Activated naive CD8-positive, alpha-beta T cell treated with anti-CD3 and anti-CD28 coated beads, Interleukin-2, amount 50 U/mL, for 24 hours (primary cell): ENCODE measurements at places on chromosomes 11 and 22.

DNA sequence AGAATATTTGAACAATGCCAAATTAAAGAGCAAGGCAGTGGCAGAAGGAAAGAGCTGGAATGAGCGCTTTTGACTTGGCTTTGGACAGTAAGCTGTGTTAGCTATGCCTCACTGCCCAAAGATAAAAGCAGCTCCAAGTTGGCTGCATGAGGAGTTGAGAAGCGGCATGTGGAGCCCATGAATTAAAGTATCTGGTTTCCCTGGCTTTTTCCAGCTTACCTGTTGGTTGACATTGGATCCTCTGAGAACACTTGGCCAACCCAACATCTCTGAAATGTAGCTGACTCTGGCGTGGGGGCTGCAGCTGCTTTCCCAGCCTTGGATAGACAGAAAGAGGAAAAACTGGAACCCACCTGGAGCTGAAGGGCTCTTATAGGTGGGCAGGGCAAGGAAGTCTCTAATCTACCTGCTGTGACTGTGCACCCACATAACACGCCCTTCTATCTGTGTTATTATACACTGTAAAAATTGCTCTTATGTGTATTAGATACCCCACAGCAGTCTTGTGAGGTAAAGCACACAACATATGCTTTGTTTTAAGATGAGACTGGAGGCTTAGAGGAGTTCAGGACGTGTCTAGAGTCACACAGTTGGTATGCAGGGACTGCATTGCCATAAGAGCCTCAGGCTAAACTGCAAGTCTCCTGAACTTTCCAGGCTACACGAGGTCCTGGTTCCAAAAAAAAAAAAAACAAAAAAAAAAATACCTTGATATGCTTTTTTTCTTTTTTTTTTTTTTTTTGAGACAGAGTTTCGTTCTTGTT lies 5.8 kb downstream of the UBASH3B start:
- no peak for DNase-seq

GRCh38 chr11:5196067-5196466 lies 4.4 kb downstream of the OR51V1 start:
- DNase-seq = no peak

GRCh38 chr11:124944565-124944964 lies 8.7 kb upstream of the HEPACAM start:
- DNase-seq = no peak

- DNase-seq = no peak
Observed at GRCh38 chr11:115222863-115223530, 281.2 kb downstream of the CADM1 start.

DNA sequence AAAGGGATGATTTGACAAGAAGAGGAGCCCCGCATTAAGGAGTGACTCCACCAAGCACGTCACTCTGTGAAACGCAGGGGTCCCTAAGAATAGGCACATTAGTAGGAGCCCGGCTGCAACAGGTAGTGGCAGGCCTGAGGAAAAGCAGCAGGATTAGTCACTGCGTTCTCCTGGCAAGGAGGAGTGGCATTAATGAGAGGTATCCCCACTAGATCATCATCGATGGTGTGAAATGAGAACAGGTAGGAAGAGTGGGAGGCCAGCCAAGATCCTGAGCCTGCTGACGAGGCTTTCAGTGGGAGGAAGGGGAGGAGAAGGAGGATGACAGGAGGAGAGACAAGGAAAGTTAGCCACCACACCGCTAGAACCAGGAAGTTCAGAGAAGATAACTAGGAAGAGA lies 38.6 kb downstream of the NRXN2 start:
- DNase-seq = no peak

DNA sequence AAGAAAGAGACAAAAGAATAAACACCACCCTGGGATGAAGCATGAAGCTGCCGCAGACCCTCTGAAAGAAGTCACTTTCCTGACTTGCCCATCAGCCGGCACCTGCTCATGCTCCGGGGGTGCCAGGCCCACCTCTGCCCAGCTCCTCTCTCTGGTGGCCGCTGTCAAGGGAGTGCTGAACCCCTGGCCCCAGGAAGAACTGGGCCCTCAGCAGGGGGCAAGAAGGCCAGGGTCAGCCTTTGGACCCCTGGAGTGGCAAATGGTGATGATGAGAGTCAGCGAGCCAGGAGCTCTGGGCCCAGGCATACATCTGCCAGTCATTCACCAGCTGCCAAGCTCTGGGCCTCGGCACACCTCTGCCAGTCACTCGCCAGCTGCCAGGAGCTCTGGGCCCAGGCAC lies 17.4 kb downstream of the TTLL8 start:
- DNase-seq = no peak

- no peak for DNase-seq
Observed at GRCh38 chr11:35978183-35978582, 34.3 kb downstream of the LDLRAD3 start.

DNA sequence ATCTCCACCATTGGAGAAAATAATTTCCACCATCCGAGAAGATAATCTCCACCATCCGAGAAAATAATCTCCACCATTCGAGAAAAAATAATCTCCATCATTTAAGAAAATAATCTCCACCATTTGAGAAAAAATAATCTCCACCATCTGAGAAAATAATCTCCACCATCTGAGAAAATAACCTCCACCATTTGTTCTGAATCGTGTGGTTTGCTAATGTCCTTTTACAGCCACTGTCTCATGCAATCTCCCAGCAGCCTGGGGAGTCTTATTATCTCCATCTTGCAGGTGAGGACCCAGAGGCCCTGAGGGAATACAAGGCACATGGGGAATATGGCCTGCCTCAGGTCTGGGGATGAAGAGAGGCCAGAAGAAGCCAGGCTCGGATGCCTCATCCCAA lies 54.1 kb upstream of the TCF20 start:
- DNase-seq = no peak

- no peak for DNase-seq
Observed at GRCh38 chr11:72773291-72773690, 20.6 kb downstream of the STARD10 start.

DNA sequence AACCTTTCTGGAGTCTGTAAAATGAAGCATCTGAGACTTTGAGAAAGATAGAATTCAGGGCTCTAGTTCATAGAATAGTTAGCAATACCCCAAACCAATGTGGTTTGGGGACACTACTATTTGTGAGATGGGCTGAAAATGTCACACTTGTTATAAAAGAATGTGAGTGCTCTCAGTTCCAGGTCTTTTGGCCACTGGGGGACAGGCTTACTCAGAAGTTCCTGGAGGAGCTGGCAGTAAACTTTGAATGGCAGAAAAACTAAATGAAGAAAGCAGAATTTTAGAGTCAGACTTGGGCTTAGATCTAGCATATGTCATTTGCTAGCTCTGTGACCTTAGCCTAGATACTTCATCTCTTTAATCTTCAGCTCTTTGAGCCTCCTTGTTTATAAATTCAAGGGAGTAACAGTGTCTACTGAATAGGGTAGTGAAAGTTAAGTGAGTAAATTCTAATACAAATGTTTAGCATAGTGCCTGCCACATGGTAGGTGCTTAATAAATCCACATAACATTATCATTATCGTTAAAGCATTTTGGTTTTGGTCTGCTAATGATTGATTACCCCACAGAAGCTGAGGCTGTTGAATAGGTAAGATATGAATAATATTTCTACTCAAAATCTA lies 3.7 kb downstream of the LYVE1 start:
- DNase-seq = no peak

GRCh38 chr22:39480557-39480956 lies 21.5 kb upstream of the MIEF1 start:
- no peak for DNase-seq

DNA sequence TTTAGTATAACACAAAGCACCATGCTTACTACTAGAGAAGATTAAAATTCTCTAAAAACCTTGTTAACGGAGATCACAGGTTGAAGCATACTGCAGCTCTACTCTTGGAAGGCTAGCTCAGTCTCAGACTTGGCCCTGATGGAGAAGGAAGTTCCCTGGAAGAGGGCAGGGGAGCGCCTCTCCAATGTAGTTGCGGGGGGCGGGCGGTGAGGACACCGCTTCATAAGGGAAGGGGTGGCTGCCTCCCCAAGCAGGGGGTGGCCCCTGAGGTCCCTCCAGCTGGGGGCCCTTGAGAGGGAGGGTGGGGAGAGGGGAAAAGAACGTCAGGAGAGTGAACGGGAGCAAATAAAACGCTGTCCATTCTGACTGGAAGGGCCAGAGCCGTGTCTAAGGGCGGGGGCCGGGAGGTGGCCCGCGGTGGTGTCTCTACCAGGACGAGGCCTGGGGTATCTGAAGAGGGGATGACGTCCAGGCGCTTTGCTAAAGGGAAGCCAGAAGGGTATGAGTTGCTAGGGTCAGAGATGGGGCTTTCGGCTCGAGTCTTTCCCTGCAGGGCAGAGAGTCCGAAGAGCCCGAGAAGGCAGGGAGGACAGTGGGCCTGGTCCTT lies 553 bp upstream of the USP47 start:
- no peak for DNase-seq

DNA sequence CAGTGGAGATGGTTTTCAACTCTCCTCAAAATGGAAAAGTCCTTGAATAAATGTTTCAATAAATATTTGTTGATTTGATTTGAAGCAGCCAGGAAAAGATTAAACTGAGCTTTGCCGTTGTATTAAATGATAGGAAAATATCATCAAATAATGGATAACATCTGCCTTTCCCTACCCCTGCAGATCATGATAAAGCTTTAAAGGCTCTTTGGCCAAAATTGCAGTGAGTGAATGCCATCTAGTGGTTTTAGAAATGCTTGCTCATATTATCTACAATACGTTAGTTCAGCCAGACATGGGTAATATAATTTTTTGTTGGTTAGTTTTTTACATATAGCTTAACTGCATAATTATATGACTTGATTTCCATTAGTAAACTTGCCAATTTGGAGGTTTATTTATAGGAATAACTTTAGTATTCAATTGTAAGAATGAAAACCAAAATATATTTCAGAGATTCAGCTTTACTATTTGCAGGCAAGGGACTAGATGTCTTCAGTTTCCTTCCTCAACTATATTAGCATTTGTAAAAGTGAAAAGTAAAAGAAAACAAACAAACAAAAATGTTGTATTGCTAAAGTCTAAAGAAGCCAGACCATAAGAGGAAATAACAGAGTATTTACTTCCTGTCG lies 159.2 kb downstream of the MSANTD4 start:
- no peak for DNase-seq

DNA sequence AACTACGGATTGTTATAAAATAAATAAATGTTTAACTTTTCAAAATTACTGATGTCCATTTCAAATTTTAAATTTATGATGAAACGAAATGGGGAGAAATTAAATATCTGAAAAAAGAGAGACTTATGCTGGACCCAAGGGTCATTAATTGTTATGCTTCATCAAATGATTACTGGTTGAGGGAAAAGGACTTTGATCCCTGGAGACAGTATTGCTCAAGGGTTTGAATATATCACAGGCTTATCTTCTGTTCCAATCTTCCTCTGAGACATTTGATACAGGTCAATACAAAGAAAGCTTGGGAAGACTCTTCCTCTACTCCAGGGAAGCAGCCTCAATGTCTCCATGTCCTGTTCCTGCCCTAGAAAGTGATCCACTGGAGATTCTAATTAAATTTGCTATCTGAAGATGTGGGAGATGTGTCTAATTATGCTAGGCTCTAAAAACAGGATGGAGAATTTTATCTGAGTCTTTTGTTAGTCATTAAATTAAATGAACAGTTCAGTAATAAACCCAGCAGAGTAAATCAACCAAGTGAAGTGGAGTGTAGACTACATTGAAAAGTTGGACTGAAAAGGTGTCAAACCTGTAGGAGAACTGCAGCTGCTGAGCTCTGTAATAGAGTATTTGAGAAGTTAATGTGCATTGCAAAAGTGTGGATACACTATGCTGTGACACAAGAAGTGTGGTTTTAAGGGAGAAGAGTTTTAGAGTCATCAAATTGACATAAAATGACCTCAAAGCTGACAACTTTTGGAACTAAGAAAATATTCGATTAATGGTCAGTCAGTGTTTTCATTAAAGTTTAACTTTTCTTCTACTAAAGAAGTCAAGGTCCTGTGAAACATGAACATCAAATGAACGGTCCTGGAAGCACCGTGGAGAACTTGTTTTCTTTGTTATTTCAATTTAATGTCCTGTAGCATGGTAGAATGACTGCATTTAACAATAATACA lies 623.7 kb upstream of the CCDC90B start:
- no peak for DNase-seq

- DNase-seq = no peak
Observed at GRCh38 chr11:133491680-133492383, 40.5 kb downstream of the OPCML start.

- no peak for DNase-seq
Observed at GRCh38 chr11:36447514-36447913, 62.6 kb downstream of the TRAF6 start.

DNA sequence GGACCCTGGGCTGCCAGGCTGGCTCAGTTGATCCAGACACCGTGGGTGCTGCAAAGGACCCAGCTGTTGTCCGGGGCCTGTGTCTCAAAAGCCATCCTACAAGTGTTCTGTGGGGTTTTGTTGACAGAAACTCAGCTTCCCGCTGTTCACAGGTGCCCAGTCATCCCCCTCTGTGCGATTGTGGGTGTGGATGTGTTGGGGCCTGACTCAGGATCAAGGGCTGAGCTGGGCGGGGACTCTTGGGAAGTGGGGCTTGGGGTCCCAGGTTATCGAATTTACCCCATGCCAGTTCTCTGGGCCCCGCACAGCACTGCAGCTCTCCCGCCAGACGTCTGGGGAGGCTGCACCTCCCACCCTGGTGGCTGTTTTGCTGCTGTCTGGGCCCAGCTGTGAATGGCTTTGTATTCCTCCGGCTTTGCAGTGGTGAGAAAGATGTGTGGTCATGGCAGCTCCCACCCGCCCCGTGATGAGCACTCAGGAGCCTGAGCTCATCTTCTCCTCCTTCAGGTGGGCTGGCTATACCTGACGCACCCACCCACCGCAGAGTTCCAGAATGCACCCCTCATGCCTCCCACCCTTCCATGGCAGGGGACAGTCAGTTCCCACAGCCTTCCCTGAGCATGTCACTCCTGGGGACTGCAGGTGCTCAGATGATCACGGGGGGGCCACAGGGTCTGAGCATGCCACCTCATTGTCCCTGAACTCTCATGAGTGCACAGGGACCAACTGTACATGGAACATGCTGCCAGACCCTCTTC lies 3.6 kb upstream of the AP2A2 start:
- no peak for DNase-seq

GRCh38 chr22:42617155-42617983 lies 2.7 kb upstream of the POLDIP3 start:
- DNase-seq = no peak

DNA sequence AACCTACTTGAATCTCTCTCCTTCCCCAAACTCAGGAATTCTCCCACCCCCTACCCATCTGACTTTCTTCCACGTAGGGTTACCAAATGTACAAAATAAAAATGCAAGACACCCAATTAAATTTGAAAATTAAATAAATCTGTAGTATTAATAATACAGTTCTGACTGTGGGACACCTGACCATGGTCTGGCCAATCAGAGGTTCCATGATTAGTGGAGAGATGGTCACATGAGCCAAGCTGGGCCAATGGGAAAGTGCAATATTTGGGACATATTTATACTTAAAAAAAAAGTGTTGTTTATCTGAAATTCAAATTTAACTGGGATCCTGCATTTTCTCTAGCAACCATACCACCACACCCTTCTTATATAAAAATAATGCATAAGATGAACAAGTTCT lies 29.8 kb upstream of the ASPHD2 start:
- DNase-seq = no peak

DNA sequence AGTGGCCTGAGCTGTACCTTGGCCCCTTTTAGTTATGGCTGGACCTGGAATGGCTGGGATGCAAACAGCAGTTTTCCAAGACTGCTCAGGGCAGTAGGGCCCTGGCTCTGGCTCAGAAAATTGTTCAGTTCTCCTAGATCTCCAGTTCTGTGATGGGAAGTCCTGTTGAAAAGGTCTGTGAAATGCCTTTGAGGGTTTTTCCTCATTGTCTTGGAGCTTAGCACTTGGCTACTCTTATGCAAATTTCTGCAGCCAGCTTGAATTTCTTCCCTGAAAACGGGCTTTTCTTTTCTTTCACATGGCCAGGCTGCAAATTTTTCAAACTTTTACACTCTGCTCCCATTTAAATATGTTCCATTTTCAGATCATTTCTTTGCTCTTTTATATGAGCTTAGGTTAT lies 33.2 kb downstream of the OR4A15 start:
- no peak for DNase-seq
